NCI-H2029 treated with DMSO at 0.1 percent for 48 hours (cell line): ENCODE measurements at places on chromosomes 13 and 19.

DNA sequence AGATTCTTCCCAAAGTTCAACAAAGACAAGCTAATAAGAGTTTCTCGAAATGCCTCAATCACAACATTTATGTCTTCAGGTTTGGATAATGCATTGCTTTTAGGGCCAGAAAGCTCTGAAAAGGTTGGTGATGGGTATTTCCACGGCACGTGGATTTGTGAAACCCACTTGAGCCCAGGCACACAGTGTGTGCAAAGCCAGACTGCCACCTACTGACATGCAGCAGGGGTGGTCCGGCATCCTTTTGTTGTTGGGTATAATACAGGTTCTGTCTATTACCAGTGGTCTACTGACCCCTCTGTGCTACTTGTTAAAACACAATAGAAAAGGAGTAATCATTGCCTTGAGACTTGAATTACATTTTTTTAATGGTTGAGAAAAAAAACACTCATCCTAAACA, 225.6 kb downstream of the RAP2A start:
- DNase-seq, result no peak

DNA sequence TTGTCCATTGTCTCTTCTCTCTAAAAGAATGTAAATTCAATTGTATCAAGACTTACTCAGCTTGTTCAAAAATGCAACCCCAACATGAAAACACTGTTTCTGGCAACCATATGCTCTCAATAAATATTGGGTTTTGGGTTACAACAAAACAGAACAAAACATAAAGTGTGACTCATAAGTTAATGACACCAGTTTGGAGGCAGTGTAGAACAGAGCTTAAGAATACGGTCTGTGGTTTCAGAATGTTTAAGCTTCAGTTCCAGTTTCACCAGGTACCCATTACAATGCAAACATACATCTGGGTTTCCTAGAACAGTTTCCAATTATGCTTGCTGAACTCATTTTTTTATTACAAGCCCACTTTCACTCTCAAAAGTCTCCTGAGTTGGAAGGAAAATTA, 285.8 kb upstream of the PCDH9 start:
- DNase-seq, result no peak

DNA sequence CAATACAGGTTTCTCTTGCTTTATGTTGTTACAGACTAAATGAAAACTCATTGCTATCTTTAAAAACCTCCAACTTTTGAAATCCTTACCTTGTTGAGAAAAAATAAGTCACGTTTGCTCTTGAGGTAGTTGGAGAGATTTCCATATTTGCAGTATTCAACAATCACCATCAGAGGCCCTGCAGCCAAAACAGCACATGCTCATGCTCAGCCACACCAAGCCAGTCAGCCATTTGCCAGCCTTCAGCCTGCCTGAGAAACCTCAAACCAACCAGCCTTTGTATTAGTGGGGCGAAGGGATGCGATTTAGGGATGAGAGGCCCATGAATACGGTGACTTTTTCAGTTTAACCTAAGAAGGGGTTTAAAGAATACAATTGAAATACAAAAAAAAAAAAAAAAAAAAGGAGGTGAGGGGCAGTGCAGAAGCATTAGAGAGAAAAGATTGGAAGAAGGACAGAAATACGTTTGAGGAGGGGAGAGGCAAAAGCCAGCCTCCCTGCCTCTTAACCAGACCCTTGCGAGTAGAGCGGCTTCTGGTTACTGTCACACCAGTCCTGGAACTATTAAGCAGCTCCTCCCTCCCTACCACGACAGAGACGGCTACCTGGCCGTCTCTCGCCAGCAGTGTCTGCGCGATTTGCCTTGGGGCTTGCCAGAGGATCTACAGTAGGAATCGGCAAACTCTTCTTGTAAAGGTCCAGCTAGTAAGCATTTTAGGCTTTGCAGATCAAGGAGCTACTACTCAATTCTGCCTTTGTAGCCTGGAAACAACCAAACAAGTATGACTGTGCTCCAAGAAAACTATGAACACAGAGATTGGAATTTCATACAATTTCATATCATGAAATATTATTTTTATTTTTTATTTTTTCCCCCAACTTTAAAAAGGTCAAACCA, 167.3 kb downstream of the FLT1 start:
- no peak for DNase-seq

DNA sequence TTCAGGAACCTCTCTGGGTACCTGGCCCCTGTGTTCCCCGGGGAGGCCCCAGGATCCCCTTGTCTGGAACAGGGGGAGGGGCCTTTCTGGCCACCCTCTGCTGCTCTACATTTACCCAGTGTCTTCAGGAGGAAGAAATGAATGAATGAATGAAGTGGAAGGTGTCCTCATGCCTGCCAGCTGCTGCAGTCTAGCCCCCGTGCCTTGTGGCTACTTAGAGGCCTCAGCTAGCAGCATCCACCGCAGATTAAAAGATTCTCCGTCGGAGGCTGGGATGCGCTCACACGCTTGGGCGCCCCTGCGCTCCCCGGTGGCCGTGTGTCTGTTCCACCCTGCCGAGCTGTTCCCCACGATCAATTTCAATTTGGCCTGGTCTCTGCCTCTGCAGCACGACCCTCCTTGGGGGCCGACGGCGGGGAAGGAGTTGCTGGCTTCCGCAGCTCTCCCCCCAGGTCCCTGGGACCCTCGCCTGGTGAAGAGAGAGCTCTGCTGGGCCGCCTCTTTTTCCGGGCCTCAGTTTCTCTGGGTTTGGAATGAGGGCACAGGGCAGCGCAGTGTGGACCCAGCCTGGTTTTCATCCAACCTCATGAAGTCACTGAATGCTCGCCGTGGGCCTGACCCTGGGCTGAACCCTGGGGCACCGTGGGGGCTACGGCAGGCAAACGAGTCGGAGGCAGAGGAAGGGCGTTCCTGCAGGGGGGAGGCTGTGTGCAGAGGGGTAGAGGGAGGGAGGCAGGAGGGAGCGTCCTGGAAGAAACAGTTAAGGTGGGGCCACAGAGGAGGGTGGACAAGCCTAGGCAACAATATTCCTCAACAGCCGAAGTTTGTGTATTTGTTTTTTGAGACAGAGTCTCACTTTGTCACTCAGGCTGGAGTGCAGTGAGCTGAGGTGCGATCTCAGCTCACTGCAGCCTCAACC, 28.3 kb downstream of the EFNA2 start:
- no peak for DNase-seq
